ENCODE measurements at places on chromosomes 12 and 14. TPM values are rescaled to one million over a fixed set of nuclear protein-coding genes. Genes with fewer than 3 reads are reported as not detected.

TAS2R14 gene
- total RNA-seq: 1.6 TPM

PZP gene
- not detected for total RNA-seq

DNA sequence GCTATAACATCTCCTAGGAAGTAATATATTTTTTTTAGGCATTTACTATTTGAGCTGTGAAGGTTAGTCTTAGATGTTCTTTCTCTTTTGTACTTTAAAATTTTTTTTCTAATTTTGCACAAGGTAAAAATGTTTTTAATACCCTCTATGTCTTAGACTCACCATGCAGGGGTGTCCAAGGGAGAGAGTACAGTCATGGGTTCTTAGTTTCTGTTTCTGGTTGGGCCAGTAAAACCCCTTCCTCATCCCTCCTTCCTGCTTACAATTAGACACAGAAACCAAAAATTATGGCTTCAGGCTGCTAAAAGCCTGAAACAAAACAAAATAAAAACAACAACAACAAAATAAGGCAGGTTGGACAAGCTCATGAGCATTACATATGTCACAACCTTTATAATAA lies 193.0 kb downstream of the SYT1 start:
- DNase-seq: no peak

LRRC43 gene
- not detected for total RNA-seq

FOXG1 gene
- not detected for total RNA-seq

SOAT2 gene
- total RNA-seq: 0.07 TPM

BRAP gene
- 24.7 TPM for total RNA-seq

UNC79 gene
- total RNA-seq: not detected

- DNase-seq: no peak
These were observed 196.8 kb downstream of the PPM1H start for GRCh38 chr12:62738105-62738504.

- no peak for DNase-seq
These were observed 17.8 kb downstream of the NELL2 start for GRCh38 chr12:44858226-44858855.

SERPINA10 gene
- total RNA-seq: not detected

GRCh38 chr12:87233671-87234070 lies 795.5 kb downstream of the C12orf50 start:
- no peak for DNase-seq

- DNase-seq: no peak
These were observed 37.3 kb upstream of the FGF6 start for GRCh38 chr12:4482936-4483335.

DNA sequence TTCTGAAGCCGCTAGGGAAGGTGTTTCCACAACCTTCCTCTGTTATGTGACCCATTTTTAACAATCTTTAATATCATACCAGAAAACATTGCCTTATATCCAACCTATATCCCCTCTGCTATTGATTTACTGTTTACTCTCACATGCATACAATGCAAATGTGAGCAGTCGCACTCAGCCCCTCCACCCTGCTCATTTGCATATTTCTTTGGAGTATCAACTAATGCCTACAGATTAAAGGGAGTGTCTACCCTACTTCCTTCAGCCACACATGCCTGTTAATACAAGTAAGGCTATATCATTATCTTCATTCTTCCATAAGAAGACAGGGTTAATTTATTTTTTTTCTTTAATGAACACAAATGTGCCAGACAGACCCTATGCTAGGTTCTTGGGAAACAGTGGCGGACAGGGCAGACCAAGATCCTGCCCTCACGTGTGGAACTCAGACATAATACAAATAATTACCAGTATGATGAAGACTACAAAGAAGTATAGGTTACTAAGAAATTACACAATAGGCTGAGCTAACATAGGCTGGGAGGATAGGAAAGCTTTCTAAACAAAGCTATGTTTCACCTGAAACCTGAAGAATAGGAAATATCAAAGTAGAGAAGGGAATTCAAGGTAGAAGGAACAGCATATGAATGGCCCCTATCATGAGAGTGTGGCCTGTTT lies 107.3 kb upstream of the MDM1 start:
- no peak for DNase-seq

DNA sequence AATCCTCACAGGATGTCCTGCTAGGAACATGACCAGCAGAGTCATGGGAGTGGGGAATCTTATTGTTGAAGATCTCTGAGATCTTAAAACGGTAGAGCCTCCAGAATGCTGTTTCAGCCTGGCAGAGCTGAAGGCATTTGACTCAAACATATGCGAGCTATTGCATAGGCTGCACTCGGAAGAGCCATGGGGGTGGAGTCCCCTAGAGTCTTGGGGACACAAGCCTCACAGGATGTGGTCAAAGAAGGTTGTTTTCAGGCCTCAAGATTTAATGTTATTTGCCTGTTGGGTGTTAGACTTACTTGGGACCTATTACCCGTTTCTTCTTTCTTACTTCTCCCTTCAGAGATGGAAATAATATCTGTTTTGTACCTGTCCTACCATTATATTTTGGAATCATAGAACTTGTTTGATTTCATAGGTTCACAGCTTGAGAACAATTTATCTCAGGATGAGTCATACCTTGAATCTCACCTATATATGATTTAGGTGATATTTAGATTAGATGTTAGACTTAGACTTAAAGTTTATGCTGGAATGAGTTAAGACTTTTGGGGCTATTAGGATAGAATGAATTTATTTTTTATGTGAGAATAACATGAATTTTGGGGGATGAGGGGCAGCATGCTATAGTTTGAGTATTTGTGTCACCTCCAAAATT lies 172.2 kb upstream of the ATP2B1 start:
- DNase-seq: no peak

LTB4R gene
- total RNA-seq: 11.6 TPM

DNA sequence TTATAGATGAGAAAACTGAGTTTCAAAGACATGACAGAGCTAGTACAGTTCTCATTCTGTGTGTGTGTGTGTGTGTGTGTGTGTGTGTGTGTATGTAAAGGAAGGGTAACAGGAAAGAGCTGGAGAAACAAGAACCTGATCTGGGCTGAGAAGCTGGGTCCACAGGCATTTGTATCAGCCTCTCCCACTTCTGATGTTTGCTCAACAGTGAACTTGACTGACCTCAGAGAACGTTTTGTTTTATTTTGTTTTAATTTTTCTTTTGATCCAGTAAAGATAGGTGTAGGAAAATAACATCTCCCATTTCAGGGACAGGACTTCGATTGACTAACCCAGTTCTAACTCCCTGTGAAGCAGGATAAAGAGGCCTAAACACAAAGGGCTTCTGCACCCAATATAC lies 85.4 kb downstream of the STXBP6 start:
- DNase-seq: no peak

GPR137C gene
- total RNA-seq: 0.63 TPM

SLC6A15 gene
- not detected for total RNA-seq

KERA gene
- total RNA-seq: not detected

- peak; percentile 43 for DNase-seq
These were observed 19.5 kb downstream of the CCDC91 start for GRCh38 chr12:28209782-28210181.

MARK3 gene
- 69.9 TPM for total RNA-seq

DNA sequence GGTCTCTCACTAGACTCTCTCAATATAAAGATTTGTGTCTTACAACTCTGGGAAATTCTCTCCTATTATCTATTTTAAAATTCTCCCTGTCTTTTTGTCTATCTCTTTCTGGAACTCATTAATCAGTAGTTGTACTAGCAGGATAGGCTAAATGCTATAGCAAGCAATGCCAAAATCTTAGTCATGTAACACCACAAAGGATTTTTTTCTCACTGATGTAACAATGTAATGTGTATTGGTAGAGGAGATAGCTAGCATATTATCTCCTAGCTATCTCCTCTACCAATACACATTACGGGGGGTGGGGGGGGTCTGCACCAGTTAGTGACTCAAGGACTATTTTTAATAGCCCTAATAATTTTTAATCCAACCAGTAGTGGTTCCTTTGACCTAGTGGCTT lies 225.4 kb downstream of the KLHL28 start:
- no peak for DNase-seq

MLEC gene
- total RNA-seq: 166 TPM

E2F7 gene
- total RNA-seq: 17.2 TPM

- DNase-seq: peak; percentile 76
These were observed 1.5 kb upstream of the TM7SF3 start for GRCh38 chr12:27015730-27016076.

- DNase-seq: no peak
These were observed 18.6 kb upstream of the GALNT8 start for GRCh38 chr12:4701395-4702190.

DNA sequence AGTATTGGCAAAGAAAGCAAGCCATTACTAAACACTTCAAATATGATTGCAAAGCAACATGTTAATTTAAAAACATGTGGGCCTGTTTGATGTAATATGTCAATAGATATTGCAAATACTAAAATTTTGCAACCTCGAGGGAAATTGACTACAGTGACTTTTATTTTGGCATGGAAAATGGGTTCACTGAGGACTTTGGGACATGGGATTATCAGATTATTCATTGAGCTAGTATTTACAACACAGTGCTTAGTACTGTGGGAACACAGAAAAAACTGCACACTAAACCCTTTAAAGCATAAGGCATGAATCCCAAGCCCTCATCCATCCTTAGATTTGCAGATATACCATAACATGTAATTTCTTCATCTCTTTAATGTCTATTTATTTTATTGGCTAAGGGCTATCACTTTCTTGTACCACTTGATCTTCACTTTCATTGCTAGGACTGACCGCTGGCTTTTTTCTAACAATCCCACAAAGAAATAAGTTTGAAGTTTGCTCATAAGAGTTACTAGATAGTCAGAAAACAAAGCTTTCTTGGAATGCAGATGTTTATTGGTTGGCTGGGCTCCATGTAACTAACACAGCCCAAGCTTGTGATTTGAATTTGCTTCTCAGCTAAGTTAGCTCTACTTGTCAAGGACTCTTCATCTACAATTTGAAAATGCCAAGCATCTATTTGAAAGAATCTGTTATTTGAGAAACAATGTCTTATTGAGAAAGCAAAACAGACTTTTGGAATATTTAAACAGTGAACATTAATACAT lies 48.7 kb downstream of the PPFIBP1 start:
- peak; percentile 41 for DNase-seq

SP1 gene
- total RNA-seq: 57.6 TPM

- DNase-seq: no peak
These were observed 233.2 kb downstream of the DACT1 start for GRCh38 chr14:58870961-58871360.

DNA sequence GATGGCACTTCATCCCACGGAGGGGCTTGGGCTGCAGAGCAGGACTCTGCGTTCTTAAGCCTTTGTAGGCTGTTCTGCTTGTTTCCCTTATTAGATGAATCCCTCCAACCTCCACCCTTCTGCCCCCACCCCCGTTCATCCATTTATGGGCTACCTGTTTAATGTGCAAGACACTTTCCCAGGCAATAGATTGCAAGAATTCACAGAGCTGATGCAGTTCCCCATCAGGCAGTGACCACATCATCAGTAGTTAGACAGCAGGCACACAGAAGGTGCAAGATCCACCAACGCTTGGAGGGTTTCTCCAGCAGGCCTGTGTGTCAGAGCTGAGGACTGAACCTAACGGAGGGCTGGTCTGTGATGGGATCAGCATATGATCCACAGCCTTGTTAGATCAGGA lies 1.2 kb upstream of the C1R start:
- no peak for DNase-seq

RASSF8 gene
- 51.2 TPM for total RNA-seq

DNA sequence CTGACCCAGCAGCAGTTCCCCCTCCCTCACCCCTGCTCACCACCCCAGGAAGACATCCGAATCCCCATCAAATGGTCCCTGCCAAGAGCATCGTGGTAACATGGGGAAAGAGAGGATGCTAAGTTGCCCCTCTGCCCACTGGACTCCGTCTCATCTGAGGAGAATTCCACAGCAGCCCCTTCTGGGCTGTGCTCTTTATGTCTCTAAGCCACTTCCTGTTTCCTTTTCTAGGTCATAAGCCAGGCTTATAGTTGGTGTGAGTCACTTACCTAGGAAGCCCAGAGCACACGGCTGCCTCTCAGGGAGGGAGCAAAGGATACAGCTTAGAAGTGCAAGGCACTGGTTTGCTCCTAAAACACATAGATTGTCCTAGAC lies 76.0 kb downstream of the VCPKMT start:
- DNase-seq: peak; percentile 91

GRCh38 chr12:110813285-110813684 lies 33.5 kb upstream of the CCDC63 start:
- no peak for DNase-seq

DNA sequence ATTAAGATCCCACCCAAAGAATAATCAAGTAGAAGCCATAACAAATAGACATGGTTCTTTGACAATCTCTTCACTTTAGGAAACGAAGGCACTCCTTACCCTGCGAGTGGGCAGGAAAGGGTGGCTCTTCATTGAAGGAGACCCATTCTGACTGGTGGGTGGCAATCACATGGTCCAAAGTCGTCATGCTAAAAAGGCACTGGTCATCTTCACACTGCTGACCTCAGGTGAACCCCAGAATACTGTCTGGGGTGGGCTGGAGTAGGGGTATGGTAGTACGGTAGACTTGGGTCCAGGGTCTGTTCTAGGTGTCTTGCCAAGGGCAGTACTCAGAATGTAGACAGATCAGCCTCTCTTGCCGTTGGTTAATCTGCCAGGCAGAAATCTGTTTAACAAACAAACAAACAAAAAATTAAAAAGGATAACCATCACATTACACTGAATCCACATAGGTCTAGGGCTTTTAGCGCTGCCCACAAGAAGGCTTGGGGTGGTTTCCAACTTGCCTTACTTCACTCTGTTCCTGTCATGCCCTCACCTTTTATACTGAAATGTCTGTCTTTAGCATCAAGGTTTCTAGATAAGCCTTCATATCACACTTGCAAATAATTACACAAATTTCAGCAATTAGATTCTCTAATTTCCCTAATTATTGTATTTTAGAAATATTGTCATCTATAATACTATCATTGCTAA lies 1.8 kb downstream of the STON2 start:
- no peak for DNase-seq

DNA sequence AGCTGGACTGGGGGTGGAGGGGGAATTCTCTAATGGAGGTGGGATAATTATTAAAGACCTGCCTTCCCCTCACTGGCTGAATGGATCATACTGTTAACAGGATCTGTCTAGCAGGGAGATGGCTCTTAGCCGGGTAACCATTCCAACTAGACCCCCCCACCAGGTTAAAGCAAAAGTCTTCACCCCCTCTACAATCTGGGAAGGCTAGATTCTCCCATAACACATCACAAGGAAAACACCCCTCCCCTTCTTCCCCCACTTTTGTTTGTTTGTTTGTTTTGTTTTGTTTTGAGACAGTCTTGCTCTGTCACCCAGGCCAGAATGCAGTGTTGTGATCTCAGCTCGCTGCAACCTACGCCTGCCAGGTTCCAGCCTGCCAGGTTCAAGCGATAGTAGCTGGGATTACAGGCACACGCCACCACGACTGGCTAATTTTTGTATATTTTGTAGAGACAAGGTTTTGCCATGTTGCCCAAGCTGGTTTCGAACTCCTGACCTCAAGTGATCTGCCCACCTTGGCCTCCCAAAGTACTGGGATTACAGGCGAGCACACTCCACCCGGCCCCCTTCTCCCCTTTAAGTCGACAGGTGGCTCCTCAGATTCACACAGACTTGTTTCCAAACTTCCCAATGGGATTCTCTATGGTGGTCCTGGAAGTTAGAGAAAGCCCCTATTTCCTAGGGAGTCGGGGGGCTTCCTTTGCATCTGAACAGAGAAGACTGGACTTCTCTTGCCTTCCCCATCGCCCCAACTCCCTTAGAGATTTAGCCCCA lies 3.5 kb upstream of the BAZ2A start:
- no peak for DNase-seq

SYNDIG1L gene
- not detected for total RNA-seq

- no peak for DNase-seq
These were observed 26.1 kb upstream of the ETV6 start for GRCh38 chr12:11623382-11623781.

- DNase-seq: no peak
These were observed 1.5 kb downstream of the BCL2L14 start for GRCh38 chr12:12072064-12072760.

All from PC-3 (cell line).